Hematopoietic multipotent progenitor cell treated with erythropoietin and hydrocortisone succinate and interleukin-3 and kit ligand, for 6 days (in vitro differentiated cells): ENCODE measurements at places on chromosomes 11 and 22.

- DNase-seq, result no peak
Measured at GRCh38 chr11:64261556-64262080, 10.3 kb downstream of the PLCB3 start.

DNA sequence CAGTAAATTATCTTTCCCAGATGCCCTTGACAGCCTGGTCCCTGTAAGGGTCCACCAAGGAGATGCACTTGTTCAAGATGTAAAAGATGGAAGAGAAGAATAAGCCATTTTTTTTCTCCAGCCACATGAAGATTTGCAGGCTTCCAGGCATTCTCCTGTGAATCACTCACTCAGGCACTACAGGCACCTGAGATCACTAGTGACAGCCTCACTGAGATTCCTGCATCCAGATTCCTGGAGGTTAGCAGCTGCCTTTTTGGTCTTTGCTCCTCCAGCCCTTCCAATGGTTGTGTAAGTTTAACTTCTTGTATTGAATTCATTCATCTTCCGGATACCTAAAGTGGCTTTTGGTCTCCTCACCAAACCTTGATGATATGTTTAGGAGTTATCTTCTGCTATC is 630.2 kb upstream of the CADM1 start:
- DNase-seq, result no peak

- DNase-seq, result no peak
Measured at GRCh38 chr11:1377231-1377780, 12.4 kb upstream of the BRSK2 start.

GRCh38 chr11:107848345-107848744 is 10.2 kb downstream of the SLC35F2 start:
- no peak for DNase-seq

DNA sequence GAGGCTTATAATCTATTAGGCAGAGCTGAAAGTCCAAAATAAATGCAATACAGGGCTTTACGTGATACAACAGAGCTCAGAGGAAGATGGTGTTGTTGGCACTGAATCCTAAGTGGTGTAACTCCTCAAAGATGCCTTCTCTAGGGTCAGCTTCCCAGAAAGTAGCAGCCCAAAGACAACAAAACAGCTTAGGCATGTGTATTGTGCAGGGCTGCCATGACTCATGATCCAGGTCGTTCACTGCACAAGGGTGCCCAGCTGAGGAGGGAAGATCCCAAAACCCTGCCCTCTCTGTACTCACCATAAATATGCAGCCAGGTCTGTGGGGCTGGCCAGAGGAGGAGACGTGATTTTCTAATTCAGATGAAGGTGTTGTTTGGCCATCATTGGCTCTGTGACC is 59.4 kb upstream of the NNMT start:
- DNase-seq, result no peak
